ENCODE measurements at places on chromosomes 3 and 15. TPM values are rescaled to one million over a fixed set of nuclear protein-coding genes. Genes with fewer than 3 reads are reported as not detected.
A peak's percentile ranks its signal among the peaks of the same experiment; 100 is the strongest.

- DNase-seq, result no peak
Observed at GRCh38 chr15:77464129-77464865, 43.6 kb downstream of the HMG20A start.

- DNase-seq, result no peak
Observed at GRCh38 chr3:184347321-184348056, 10.1 kb downstream of the FAM131A start.

DNA sequence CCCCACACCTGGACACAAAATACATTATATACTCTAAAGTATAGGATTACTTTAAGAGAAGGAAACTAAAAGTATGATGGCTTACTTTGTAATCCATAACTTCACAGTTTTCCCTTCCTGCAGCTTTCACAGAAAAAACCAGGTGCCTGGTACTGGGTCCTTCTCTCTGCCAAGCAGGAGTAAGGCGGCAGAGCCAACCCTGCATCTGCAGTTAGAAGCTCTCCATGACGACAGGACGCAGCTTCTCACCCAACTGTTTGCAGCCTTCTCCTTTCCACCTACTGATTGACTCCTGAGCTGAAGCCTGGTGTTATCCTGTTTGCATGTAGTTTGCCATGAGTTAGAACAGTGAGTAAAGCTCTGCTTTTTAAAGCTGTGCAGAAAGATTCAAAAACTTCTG lies 6.7 kb downstream of the MRAS start:
- peak; percentile 20 for DNase-seq

- DNase-seq, result no peak
Observed at GRCh38 chr3:172156586-172156955, 117.2 kb downstream of the FNDC3B start.

Gene SLC22A13
- total RNA-seq, result 0.13 TPM
